ENCODE measurements at places on chromosomes 6 and 20.

- no peaks in the 10 kb centered on the region for H3K36me3 ChIP-seq
- no peak overlapping the region for H3K4me3 ChIP-seq
- H3K27ac ChIP-seq, result no peak overlapping the region
- DNase-seq, result no peak
- no peaks in the 10 kb centered on the region for H3K27me3 ChIP-seq
Measured at GRCh38 chr20:9531581-9531980, 17.2 kb downstream of the LAMP5 start.

DNA sequence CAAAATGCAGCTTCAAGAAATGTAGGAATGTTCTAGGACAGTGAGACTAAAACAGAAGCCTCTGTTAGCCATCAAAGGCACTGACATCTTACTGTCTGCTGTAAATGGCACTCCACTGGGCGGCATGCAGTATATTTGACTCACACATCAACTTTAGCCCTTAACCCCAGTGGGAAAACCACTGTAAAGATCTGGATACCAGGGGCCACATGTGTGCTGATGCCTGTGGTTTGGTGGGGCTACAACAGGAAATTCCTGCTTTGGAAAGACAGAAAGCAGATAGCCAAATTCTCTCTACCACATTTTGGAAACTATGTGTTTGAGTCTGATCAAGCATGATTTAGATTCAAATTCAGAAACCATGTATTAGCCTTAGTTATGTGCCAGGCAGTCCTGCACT is 4.3 kb downstream of the PFDN4 start:
- H3K27ac ChIP-seq, result no peak overlapping the region
- no peak overlapping the region for H3K4me3 ChIP-seq
- H3K36me3 ChIP-seq, result no peaks in the 10 kb centered on the region
- H3K27me3 ChIP-seq, result no peaks in the 10 kb centered on the region
- peaks cover 26% of the 10 kb centered on the region for H3K4me1 ChIP-seq

DNA sequence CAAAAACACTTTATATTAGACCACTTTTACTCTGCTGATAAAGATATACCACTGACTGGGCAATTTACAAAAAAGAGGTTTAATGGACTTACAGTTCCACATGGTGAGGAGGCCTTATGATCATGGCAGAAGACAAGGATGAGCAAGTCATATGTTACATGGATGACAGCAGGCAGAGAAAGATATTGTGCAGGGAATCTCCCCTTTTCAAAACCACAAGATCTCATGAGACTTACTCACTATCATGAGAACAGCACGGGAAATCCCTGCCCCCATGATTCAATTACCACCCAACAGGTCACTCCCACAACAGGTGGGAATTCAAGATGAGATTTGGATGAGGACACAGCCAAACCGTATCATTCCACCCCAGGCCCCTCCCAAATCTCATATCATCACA is 1383.8 kb upstream of the MAP3K7 start:
- H3K36me3 ChIP-seq, result no peaks in the 10 kb centered on the region
- no peak overlapping the region for H3K27ac ChIP-seq
- H3K4me1 ChIP-seq, result no peaks in the 10 kb centered on the region

- no peak overlapping the region for H3K4me3 ChIP-seq
- no peaks in the 10 kb centered on the region for H3K36me3 ChIP-seq
- H3K27me3 ChIP-seq, result no peaks in the 10 kb centered on the region
- peaks cover 22% of the 10 kb centered on the region for H3K4me1 ChIP-seq
Measured at GRCh38 chr6:165770397-165771082, 107.5 kb upstream of the PDE10A start.

GRCh38 chr6:307065-307814 is 15.0 kb downstream of the DUSP22 start:
- H3K4me1 ChIP-seq, result peaks cover 15% of the 10 kb centered on the region
- DNase-seq, result no peak
- H3K4me3 ChIP-seq, result no peak overlapping the region
- H3K36me3 ChIP-seq, result peaks cover 34% of the 10 kb centered on the region
- no peak overlapping the region for H3K27ac ChIP-seq
- no peaks in the 10 kb centered on the region for H3K27me3 ChIP-seq

Data from heart left ventricle (tissue), 16 donors.